ENCODE measurements at places on chromosomes 6 and 20.

- DNase-seq, result no peak
Observed at GRCh38 chr6:124819346-124819745, 142.9 kb upstream of the RNF217 start.

DNA sequence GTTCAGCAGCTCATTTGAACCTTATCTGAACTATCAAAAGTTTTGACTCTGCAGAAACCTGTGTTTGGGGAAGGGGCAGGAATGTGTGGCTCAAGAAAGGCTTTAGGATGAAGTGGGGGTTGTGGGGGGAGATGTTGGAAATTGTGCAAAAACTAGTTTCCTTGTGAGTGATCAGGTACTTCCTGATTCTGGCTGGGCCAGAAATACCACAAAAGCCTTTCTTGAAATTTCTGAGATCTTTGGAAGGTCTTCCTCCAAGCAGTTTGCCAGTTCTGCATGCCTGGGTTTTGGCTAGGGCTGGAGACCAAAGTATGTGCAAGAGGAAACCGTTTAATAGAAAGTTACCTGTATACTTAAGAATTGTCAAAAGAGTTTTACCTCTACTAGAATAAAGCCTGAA, 116.6 kb downstream of the BMP2 start:
- no peak for DNase-seq

DNA sequence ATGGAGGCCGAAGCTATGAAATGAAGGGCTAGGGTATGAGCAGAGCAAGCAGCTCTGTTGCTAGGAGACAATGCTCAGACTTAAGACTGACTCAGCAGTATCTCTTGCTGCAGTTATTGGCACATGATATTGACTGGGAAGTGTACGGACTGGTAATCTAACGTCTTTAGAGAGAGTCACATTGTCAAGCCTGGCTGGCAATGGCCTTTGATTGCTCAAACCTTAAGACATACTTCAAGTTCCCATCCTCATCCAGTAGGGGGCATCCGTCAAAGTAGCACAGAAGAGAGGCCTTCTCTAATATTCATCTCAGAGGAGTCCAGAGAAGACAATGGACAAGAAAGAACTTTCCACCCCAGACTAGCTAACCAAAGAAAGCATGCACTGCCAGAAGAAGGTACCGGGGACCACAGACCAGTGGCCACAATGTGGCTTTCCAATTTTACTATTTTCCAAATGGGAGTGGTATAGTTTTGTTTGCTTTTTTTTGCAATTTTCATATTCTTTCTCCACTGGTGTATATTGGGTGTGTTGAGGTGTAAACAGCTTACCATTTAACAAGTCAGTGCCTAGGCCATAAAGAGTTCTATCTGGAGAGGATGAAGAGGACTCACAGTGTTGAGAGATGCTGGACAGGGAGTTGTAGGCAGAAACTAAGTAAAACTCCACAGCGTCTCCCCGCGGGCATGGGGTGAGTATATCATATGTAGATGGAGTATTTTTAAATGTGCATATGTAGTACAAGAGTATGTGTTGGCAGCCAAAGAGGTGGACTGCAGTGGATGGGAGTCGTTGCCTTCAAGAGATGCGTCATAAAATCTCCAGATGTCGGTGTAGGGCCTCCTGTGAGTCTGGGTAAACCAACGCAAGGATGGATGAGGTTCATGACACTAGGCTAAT, 36.7 kb downstream of the LRFN2 start:
- peak; percentile 9 for DNase-seq

- no peak for DNase-seq
Observed at GRCh38 chr20:25398376-25399036, 7.9 kb upstream of the ABHD12 start.

DNA sequence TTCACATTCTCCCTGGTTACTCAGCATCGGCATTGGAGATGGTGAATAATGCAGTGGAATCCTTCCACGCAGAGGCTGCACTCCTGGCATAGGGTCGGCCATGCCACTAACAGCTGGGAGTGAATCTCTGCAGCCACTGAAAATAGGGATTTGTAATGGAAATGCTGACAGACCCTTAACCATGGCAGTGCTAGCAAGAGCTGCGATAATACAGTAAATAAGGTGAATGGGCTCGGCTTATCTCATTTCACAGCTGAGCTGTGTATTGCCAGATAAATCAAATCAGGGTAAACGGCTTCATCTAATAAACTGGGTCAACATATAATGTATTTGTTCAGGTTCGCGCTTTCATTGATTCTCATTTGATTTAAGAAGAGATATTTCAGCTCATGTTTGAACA, 156.8 kb downstream of the SLC35B3 start:
- no peak for DNase-seq

DNA sequence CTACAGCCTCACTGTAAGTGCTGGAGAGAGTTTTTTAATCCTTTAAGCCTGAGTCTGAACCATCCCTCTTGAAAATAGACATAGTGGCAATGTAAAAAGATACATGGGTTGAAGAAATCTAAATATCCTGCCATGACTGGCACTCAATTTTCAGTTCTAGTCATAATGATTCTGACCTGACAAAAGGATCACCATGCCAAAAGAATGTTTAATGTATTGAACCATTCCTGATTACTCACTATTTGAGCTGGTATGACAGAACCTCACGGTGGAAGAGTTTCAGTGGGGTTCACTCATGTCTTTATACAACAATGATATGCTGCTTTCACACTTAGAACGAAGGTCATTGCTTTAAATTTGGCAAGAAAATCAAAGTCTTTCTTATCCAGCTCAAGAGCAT, 93.4 kb downstream of the HIVEP2 start:
- no peak for DNase-seq

GRCh38 chr6:34680802-34681515, 15.6 kb downstream of the ILRUN start:
- no peak for DNase-seq

- no peak for DNase-seq
Observed at GRCh38 chr6:30035784-30036183, 25.3 kb upstream of the POLR1H start.

- DNase-seq, result no peak
Observed at GRCh38 chr6:90109141-90109540, 187.5 kb downstream of the BACH2 start.

DNA sequence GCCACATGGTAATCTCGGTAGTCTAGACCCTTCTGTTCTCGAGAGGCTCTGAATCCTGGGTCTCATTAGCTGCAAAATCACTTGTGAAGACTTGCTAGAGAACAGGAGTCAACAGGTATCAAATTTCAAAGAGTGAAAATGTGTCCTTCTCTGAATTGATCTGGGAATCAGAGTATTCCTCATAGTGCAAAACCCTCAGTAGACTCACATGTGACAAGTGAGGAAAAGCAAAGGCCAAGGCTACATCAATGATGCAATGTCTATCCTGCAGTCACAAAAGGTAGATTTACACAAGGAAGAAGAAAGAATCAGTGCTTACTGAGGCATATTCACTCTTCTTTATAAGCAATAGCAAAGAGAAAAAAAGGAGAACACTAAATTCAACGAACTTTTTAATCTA, 1220.0 kb upstream of the GJE1 start:
- DNase-seq, result no peak

- no peak for DNase-seq
Observed at GRCh38 chr6:165737396-165737795, 74.4 kb upstream of the PDE10A start.

GRCh38 chr6:167122041-167122826, 662 bp upstream of the CCR6 start:
- no peak for DNase-seq

All from fibroblast of skin of left quadriceps (primary cell).